ENCODE measurements at places on chromosomes 1 and 21. TPM values are rescaled to one million over a fixed set of nuclear protein-coding genes. Genes with fewer than 3 reads are reported as not detected.

Gene OPTC
- total RNA-seq: not detected

Gene EXTL1
- 2.5 TPM for total RNA-seq

Gene KIF26B
- total RNA-seq: 19.4 TPM

Gene TMEM61
- 1.4 TPM for total RNA-seq

Gene RNU1-2
- under 0.01 TPM for total RNA-seq

Gene TCHH
- total RNA-seq: 0.23 TPM

Gene ATP13A2
- 178 TPM for total RNA-seq

All from diencephalon (tissue), 1 donor.